Activated B cell treated with CpG ODN at 0.5 μM for 24 hours (primary cell): ENCODE measurements at places on chromosomes 4 and X.

DNA sequence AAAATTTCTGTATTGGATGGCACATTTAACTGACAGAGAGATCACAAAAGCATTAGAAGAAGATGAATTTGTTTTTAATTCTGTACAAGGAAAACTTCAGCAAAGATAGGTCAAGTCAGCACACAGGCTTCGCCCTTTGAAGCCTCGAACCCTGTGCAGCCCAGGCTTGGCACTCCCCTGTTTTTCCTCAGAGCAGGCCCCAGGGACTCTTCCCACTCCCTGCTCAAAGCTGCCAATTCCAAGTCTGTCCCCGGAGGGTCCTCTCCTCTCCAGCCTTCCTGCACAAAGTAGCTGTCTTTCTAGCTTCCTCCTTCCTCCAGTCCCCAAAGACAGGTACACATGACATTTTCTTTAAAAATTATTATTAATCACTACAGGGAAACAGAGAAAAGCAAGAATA lies 466.3 kb downstream of the PPARGC1A start:
- no peak for DNase-seq

DNA sequence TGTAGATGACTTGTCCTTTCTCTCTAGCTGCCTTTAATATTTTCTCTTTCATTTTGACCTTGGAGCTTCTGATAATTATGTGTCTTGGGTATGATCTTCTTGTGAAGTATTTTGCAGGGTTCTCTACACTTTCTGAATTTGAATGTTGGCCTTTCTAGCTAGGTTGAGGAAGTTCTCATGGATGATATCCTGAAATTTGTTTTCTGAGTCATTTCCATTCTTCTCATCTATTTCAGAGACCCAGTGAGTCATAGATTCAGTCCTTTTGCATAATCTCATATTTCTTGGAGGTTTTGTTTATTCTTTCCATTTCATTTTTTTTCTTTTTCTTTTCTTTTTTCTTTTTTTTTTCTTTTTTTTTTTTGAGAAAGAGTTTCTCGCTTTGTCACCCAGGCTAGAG lies 585.7 kb upstream of the PABPC4L start:
- no peak for DNase-seq

DNA sequence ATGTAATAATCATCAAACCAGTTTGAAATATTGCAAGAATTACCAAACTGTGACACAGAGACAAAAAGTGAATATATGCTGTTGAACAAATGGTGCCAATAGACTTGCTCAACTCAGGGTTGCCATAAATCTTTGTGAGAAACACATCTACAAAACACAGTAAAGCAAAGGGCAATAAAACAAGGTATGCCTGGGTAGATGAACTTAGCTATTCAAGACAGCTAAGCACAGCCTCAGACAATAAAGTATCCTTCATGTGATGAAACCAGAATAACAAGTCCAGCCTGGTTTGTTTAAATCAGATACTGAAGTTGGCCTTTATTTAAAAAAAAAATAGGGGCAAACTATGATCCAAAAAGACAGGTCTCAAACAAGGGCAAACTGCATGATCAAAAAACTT lies 19.2 kb downstream of the LAMTOR3 start:
- no peak for DNase-seq

DNA sequence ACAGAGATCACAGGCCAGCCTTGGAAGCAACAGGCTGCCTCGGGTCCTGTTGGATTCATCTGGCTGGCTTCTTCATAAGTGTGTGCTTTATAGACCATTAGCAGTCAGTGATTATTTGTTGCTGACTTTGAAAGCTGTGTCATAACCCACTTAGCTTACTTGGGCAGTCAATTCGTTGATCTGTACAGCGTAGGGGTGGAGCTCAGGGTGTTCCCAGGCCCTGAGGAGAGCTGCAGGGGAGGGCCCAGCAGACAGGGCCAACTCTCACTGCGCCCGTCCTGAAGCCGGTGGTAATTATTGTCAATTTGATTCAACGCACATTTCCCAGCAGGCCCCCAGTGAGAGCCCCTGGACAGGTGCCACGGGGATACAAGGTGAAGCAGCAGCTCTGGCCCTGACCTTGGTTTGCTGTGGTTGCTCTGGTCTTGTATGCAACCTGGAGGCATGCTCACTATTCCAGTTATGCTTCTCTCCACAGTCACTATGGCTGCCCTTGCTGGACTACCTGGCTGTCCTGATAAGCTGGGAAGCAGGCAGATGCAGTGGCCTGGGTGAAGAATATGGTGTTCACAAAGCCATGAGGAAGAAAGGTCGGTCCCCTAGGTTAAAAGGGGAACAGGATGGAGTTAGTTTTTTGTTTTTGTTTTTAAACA lies 40.1 kb upstream of the HMGB3 start:
- DNase-seq: no peak

DNA sequence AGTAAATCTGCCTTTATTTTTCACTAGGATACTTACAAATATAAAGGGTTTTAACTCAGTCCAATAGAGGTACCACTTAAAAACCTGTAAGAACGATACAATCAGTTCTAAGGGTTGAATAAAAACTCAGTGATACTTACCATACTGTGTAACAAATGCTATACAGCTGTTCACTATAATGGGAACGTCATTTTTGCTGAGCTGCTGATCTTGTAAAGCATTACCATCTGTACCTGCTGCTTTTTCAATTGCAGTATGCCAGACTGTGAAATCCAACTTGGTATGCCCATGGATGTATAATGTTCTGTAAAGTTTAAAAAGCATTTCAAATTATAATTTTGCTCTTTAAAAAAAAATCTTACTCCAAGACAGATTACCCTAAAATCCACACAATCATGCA lies 111.2 kb downstream of the ARAP2 start:
- no peak for DNase-seq
